Endodermal cell (in vitro differentiated cells): ENCODE measurements at places on chromosomes 12 and 14. TPM values are rescaled to one million over a fixed set of nuclear protein-coding genes. Genes with fewer than 3 reads are reported as not detected.

DNA sequence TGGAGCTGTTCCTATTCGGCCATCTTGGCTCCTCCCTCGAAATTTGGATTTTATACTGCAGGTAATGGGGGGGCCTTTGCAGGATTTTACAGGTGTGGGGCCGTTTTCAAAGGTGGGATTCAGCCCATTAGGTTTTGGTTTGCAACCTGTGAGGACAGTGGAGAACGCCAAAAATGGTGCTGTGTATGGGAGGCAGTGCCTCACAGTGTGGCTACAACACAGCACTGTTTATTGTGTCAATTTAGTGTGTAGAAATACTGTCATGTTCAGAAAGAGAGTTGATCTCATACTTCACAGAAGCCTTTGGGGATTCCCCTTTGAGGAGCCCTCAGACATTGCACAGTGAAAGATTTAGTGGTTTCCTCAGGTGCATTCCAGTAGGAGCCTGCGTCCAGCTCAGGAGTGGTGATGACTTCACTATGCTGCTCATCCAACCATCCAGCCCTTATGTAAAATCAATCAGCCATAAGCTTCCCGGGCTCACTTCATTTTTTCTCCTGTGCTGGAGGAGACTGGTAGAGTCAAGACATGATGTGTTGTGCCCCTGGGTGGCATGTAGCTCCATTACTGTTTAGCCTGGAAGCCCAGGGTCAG lies 92.7 kb upstream of the PRMT8 start:
- no peak overlapping the region for H3K27ac ChIP-seq
- peak overlapping the region; percentile 19 for H3K4me3 ChIP-seq
- H3K27me3 ChIP-seq: no peaks in the 10 kb centered on the region
- H3K4me1 ChIP-seq: no peaks in the 10 kb centered on the region
- H3K36me3 ChIP-seq: no peaks in the 10 kb centered on the region

Gene SLC5A8
- total RNA-seq: not detected in 3 replicates

DNA sequence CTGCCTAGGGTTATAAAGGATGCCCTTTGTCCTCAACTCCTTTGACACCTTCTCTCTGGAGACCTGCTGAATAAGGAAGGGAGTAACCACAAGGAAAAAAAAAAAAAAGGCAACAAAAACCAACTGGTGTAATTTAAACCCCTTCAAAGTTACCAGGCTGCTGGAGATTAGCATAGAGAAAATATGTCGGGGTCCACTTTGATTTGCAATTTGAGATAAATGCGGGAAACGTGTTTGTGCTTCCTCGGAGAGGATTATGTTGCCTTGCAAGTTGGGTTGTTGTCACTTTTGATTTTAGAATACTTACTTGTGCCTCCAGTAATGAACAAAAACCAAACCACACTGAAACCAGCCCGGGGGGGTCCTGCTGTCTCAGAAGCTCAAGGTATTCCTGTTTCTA lies 200.2 kb upstream of the MYL2 start:
- no peaks in the 10 kb centered on the region for H3K27me3 ChIP-seq
- no peak for DNase-seq
- H3K36me3 ChIP-seq: no peaks in the 10 kb centered on the region
- no peak overlapping the region for H3K4me3 ChIP-seq
- H3K4me1 ChIP-seq: no peaks in the 10 kb centered on the region
- H3K27ac ChIP-seq: no peak overlapping the region

- DNase-seq: peak; percentile 39
- no peaks in the 10 kb centered on the region for H3K36me3 ChIP-seq
- H3K4me3 ChIP-seq: no peak overlapping the region
Measured at GRCh38 chr14:105069871-105070759, 4.9 kb upstream of the GPR132 start.
